EL (cell line): ENCODE measurements at places on chromosomes 3 and 15.
A peak's percentile ranks its signal among the peaks of the same experiment; 100 is the strongest.

DNA sequence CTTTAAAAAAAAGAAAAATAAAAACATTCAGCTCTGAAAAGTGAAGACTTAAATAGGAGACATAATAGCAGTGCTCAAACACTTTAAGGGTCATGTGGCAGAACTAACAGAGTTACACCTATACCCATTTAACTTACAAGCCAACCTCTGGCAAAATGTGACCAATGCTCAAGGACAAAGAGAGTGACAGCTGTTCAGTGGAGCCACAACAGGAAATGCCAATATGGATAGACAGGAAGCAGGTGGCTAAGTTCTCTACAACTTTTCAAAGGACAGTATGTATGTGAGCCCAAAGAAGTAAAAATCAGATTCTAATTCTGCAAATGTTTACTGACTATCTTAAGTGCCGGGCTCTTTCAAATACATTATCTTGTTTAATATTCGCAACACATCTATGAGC, 3.4 kb downstream of the TMCC1 start:
- no peak for DNase-seq

DNA sequence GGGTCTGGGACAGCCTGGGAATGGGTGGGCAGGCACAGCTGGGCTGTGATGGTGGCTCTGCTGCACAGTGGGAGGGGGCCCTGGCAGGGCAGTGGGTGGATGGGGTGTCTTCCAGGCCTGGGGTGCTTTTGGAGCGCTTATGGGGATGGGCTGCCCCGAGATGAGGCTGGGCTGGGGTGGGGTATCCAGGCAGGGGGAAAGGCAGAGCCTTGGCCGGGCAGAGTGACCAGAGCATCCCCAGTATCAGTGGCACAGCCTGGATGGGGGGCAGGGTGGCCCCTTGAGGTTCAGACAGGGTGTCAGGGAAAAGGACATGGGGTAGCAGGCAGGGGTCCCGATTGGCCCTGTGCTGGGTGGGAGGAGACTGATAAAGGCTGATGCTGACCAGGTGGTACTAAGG, 26.6 kb downstream of the HDAC11 start:
- DNase-seq = no peak

GRCh38 chr3:142735462-142735861, 11.6 kb downstream of the TRPC1 start:
- DNase-seq = no peak

GRCh38 chr3:126855374-126855773, 127.5 kb upstream of the PLXNA1 start:
- DNase-seq = no peak

- DNase-seq = no peak
These were observed 928.3 kb downstream of the NSUN3 start for GRCh38 chr3:94990952-94991705.

DNA sequence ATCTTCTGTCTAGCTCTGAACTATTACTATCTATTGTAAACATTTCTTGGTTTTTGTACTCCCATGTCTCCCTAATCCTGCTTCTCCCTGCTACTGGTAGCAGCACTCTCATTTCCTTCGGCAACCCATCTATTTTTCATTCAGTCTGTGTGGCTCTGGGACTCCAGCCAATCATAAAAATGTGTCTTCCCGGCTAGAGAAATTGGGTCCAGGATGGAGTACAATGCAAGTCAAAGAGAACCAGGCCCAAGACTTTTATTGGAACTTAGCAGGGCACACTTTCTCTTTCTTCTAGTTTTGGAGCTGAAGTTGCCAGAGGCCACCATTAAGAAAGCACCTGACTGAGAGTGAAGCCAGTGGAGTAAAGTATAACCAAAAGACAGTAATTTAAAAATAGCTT, 22.8 kb upstream of the ARHGEF26 start:
- DNase-seq = no peak

DNA sequence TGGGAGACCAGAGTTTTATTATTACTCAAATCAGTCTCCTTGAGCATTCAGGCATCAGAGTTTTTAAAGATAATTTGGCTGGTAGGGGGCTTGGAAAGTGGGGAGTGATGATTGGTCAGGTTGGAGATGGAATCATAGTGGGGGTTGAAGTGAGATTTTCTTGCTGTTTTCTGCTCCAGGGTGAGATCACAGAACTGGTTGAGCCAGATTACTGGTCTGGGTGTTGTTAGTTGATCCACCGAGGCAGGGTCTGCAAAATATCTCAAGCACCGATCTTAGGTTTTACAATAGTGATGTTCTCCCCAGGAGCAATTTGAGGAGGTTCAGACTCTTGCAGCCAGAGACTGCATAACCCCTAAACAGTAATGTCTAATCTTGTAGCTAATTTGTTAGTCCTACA, 141.0 kb downstream of the OTOL1 start:
- no peak for DNase-seq

- DNase-seq = no peak
These were observed 10.0 kb downstream of the TIMMDC1 start for GRCh38 chr3:119508172-119508845.

DNA sequence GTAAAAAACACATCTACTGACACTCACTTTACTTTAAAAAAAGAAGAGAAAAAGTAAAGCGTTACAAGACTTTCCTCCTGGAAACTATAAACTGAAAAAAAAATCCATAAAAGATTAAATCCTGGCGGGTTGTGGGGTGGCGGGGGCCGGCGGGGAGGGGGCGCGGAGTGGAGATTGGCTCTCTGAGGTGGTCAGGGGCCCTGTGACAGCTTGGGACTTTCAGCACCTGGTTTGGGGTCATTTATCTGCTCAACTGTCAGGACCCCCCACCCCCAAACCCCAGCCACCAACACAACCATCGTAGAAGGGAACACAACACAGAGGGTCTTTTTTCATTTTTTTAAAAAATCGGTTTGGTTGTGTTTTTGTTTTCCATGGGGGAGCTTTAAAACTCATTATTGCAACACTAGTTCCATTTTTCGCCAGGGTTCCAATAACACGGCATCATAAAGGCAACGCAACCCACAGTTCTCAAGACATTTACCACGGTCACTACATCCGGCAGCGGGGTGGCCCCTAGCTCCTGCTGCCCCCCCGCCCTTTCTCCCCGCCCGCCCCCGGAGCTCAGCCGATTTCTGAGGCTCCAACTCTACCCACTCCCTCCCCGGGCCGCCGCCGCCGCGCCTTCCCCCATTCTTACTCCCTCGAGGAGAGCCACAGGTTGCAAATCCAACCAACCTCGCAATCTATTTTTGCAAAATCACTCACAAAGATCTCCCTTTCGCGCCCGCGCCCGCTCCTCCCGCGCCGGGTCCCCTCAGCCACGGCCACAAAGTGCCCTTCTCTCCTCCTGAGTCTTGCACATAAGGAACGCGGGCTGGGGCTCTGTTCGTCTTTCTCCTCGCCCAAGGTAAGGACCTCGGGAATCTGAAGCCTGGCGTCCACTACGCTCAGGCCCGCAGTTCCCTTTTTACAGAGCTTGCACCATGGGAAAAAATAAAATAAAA, 1.8 kb downstream of the BCL6 start:
- peak; percentile 69 for DNase-seq

GRCh38 chr15:85044894-85045293, 63.2 kb downstream of the PDE8A start:
- DNase-seq = no peak

- DNase-seq = no peak
These were observed 665.3 kb downstream of the FHIT start for GRCh38 chr3:60585918-60586317.

GRCh38 chr15:85380812-85381642, 624 bp downstream of the AKAP13 start:
- peak; percentile 46 for DNase-seq

DNA sequence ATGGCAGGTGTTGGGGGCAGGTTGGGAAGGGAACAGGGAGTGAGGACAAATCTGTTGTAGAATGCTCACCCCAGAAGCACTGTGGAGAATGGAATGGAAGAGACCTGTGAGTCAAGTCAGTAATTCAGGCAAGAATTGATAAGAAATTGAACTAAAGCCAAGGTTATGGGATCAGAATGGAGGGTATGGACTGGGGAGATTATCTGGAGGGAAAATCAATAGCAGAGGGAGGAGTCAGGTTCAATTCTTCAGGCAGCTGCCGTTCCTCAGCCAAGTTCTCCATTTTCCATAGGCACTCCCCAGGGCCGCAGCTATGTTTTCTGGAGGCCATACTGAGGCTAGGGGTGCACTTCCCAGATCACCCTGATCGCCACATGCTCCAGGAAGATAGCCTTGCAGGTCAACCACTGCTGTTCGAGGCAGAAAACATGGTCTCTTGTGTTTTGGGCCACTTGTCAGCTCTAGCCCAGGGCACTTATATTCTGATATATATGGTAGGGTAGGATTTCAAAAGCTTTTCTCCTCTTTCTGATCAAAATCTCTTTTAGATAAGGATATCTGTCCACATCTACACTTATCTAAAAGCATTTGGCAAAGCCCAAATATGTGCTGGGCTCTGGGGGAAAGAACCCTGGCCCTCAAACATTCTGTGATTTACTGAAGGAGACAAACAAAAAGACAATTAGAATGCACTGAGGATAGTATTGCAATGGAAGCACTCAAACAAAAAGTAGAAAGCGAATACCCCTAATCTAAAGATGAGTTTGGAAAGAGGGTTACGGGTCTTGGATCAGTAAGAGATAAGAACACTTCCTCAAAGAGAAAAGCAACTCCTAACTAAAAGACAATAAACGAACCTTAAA, 92.3 kb downstream of the TMEM212 start:
- DNase-seq = no peak

DNA sequence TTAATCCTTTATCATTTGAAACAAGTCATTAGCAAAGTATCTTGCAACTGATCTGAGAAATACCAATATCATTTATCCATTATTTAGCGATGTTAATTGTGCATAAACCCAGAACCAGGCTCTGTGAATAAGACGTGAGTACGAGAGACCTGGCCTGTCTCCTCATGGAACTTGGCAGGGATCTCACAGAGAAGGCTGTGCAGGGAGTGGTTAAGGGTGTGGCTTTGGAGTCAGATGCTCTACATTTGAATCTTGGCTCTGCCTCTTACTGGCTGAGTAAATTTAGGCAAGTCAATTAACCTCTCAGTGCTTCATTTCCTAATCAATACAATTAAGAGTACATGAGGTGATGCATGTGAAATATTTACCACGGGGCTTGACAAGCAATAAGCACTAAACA, 39.9 kb upstream of the TBL1XR1 start:
- DNase-seq = no peak

DNA sequence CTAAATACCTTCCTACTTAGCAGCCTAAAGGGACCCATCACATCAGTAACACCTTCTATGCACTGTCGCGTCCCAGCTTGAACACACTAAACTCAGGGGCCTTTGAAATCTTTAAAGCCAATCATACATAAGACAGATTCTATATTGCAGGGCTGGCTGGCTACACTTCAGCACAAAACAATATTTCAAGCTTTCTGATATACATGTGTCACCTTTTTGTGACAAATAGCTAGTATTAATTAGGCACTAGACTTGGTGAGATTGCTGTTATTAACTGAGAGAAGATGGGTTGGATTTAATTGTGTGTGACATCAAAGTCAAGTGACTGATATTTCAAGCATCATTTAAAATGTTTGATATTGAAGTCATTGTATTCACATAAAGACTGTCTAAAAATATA, 148.4 kb downstream of the ZIC4 start:
- no peak for DNase-seq

- DNase-seq = peak; percentile 84
These were observed 147.5 kb upstream of the MBNL1 start for GRCh38 chr3:152121270-152121636.

DNA sequence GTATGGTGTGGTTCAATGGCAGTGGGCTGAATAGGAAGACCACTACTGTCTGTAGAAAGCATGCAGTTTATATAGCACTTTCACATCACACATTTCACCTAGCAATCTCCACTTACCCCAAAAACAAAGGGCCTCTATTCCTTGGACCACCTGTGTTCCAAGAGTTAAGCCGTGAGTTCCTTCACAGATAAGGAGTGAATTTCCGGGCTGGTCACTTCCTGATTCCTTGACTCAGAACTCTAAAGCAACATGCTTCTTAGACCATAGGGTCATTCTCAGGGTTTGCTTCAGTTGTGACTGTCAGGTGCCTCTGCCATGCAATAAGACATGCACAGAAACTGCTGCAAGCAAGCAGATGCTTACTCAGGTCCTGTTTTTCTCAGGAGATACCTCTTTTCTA, 588.5 kb upstream of the TGFBR2 start:
- DNase-seq = no peak

- no peak for DNase-seq
These were observed 6.7 kb downstream of the IDH2 start for GRCh38 chr15:90095521-90095959.

- peak; percentile 72 for DNase-seq
These were observed 257.2 kb downstream of the NFKBIZ start for GRCh38 chr3:102106416-102107097.

DNA sequence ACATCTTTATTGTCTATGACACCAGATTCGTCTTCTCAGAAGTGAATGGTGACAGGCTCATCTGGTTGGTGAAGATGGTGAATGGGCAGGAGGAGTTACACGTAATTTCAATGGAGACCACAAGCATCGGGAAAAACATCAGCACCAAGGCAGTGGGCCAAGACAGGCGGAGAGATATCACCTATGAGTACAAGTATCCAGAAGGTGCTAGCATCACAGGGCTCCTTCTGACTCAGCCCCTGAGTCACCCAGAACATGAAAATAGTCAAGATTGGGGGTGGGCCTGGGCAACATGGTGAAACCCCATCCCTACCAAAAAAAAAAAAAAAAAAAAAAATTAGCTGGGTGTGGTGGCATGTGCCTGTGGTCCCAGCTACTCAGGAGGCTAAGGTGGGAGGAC, 32.6 kb downstream of the TGM4 start:
- no peak for DNase-seq

DNA sequence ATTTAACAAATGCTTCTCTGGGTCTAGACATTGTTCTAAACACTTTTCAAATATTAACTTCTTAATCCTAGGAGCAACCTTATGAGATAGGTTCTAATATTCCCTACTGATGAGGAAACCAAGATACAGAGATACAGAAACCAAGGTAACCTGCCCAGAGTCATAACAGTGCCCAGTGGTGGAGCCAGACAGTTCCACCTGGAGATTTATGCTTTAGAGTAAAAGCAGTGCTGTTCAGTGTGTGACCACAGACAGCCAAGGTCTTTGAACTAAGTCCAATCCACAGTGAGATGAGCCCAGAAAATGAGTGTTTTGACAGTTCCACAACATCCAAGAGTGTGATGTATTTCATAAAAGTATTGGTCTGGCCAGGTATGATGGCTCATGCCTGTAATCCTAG, 105.2 kb upstream of the UMPS start:
- DNase-seq = no peak

DNA sequence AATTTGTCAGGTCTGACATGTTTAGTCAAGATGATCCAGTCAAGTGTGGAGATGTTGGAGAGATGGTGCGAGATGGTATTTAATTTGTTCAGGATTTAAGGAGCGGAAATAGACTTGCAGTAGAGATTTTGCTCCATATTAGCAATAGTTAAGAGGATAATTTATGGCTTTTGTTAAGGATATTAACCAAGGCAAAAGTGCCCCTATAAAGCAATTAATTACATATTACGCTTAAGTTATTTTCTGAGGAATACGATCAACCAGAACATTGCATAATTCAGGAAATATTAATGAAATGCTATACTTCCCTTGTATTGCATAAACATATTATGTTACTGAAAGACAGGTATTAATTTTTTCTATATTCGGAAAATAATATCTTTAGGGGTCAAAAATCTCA, 83.9 kb downstream of the ZIC1 start:
- DNase-seq = no peak

GRCh38 chr3:195260280-195260905, 10.6 kb downstream of the XXYLT1 start:
- DNase-seq = peak; percentile 29
